ENCODE measurements at places on chromosomes 3 and 15.

DNA sequence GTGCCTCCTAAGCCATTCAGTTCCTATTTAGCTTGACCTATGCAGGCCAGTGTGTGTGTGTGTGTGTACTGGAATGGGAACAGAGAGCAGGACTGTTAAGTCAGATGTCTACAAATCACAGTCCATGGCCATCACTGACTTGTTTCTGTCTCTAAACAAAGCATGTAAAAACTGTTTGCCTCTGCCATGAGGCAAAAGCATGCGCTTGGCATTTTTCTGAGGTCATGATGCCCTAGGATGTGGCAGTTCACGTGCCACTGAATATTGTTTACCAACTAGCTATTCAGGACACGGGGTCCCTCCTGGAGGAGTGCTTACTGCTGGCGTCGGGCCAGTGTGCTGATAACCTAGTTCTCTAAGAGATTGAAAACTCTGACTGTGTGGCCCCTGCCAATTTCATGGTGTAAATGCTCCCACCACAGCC lies 8.2 kb upstream of the ATP13A3 start:
- no peak for DNase-seq

DNA sequence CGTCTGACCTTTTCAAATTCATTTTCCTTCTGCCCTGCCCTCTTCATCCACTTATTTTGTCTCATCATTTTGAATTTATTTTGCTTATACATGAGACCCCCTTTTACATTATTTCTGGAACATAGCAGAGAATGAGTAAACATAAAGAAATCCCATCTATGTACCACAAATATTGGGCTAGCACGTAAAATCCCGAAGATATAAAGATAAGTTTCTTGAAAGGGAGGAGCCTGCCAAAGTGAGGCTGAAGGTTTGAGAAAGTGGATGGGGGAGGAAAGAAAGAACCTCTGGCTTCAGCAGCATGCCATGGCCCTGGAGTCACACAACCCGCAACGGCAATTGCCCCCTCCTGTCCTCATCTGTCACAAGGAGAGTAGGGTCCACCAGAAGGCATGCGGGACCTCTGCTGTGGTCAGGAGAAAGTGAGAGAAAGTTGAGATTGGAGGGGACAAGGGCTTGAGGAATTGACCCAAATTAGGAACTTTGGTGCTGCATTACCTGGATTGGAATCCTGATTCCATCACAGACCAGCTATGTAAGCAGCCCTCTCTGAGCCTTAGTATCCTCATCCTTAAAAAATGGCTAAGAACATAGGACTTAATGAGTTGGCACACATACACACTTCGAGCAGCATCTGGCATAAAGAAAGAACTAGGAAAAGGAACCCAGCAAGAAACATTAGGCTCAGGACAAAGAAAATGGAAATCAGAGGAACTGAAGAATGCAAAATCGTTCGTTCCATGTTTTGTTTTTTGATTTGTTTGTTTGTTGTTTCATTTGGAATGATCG lies 53.7 kb upstream of the GYG1 start:
- no peak for DNase-seq

DNA sequence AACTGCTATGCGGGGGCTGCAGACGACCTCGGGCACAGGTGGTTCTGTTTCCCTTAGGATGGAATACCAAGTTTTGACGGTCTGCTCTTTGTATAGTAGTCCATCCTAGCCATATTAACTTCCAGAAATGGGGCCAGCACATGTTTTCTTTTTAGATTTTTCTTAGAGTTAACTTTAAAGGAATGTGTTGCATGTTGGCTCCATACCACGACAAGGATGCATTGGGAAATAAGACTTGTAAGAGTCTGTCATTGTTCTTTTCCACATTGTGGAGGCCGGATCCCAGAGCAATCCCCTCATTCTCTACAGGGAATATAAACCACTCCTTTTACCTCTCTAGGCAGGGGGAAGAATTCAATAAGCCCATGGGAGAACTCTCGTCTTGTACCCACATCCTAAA lies 87.1 kb upstream of the PLSCR4 start:
- no peak for DNase-seq

- no peak for DNase-seq
These were observed 6.3 kb upstream of the RTP4 start for GRCh38 chr3:187361835-187362234.

- DNase-seq: no peak
These were observed 48.7 kb upstream of the ROBO2 start for GRCh38 chr3:76991165-76991564.

DNA sequence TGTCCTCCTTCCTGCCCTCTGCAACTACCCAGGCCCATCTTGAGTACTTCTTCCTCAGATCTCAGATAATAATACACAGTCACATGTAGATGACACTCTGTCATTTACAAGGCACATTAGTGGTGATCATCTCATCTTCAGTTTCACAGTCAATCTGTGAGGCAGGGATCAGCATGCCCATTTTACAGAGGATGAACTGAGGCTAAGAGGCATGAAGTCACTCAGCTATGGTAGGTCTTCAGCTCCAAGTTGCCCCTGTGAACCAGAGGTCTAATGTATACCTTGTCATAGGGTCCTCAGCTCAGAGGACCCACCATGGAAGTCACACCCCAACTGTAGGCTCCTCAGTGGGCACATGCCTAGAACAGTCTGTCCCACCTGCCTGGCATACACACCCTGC lies 4.2 kb upstream of the CILP start:
- DNase-seq: no peak

- DNase-seq: no peak
These were observed 642.3 kb downstream of the RBMS3 start for GRCh38 chr3:29922992-29923746.

DNA sequence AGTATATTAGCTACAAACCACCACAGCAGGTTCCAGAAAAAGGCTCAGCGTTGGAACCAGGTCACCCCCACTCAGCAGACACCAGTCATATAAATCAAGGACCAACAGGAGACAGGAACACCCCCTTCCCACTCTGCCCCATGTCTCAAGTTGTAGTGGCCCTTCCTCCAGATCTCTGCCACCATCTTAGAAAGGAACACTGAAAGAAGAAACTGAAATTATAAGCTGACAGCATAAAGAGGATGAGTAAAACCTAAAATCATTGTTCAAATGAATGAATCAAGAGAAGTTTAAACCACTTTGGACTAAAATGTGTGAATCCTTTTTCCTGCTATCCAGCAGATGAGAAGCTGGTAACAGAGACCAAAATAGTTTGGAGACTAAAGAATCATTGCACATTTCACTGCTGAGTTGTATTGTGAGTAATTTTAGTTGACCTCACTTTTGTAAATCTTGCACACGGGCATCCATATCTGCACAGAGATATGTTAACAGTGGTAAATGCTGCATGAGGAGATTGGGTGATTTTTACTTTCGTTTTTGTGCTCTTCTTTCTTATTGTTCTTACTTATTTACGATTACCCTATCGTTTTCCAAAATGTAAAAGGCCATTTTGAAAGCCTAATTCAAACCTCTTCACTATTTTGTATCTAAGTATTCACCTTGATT lies 19.8 kb downstream of the CCR3 start:
- no peak for DNase-seq

DNA sequence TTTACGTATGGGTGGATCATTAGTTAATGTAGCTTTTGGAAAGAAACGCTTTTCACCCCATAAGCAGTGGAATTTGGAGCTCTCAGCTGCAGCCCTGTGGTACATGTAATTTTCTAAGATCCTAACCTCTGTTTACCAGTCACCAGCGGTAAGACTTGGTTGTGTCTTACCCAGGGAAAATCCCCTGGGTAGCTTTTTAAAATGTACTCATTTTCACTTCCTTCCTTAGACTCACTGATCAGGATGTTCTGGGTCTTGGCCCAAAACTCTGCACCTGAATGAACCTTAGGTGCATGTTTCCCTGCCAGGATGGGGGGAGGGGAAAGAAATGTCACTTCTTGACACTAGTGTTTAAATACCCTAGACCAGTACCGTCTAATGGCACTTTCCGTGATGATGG lies 605.2 kb downstream of the MAGI1 start:
- DNase-seq: no peak

DNA sequence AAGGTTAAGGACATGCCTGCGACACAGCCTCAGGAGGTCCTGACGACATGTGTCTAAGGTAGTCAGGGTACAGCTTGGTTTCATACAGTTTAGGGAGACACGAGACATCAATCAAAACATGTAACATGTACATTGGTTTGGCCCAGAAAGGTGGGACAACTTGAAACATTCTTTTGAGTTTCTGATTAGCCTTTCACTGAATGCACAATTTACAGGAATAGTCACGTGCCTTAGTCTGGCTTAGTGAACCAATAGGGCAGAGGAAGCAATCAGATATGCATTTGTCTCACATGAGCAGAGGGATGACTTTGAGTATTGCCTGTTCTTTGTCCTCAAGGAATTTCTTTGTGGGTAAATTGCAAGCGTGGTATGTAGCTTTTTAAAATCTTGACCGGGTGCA lies 24.5 kb upstream of the HDAC11 start:
- DNase-seq: no peak

DNA sequence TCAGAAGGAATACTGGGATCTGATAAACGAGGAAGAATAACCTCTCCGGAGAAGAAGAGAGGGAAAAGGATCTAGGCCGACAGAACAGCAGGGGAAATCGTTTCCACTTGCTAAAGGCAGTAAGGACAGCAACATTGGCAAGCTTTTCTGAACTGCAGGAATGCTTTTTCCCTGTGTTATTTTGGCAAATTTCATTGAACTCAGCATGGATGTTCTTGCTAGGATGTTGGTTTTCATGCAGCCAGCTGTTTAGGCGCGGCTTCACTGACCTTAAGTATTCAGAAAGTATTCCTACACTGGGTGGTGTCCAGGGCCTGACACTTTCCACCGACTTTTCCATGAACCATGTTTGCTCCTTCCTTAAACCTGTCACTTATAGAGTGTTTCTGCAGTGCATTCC lies 489.7 kb downstream of the CNTN3 start:
- DNase-seq: no peak

- DNase-seq: no peak
These were observed 784 bp downstream of the TTLL3 start for GRCh38 chr3:9810846-9811245.

DNA sequence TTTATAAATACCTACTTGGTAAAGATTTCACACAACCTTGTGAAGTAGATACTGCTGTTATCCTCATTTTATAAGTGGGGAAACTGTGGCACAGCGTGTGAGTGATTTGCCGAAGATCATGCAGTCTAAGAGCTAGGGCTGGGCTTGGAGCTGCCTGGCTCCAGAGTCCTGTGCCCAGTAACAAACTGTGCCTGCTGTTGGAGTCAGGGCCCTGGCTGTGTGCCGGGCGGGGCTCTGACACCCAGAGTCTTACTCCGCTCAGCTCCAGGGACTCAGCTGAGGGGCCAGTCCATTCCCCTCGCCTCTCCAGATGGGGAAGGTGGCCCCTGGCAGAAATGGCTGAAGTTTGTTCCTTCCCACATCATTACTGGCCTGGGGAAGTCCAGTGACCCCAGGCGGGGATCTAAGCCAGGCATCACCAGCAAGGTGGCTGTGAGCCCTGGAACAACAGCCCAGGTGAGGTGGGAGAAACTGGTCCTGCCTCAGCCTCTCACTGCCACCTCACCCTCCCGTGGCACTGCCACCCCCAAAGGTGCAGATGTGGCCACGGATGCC lies 17.3 kb upstream of the PLXNA1 start:
- no peak for DNase-seq

DNA sequence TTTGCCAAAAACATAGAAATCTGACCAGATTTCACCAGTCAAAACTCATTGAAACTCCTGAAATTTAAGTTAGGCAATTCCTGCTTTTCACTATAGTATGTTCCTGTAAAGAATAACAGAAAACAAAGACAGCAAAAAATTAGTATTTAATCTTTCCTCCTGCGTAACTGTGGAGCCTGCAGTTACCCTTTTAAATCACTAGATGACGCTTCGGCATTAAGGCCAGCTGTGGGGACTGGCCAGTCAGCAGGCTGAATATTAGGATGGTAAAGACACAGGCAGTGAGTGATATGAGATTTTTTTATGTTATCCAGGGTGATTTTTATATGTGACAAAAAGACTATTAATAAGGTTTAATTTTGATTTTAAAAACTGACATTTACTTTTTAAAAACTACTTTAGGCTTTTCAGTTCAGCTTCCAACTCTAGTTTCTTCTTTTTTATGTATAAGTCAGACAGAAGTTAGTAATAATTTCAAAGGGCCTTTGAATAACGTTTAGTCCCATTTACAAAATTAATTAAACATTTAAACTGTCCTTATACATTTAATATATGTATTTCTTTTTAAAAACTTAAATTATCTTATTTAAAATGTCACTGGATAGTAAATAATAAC lies 165.1 kb downstream of the PPM1L start:
- no peak for DNase-seq

GRCh38 chr15:70032509-70032908 lies 65.2 kb downstream of the TLE3 start:
- DNase-seq: no peak

GRCh38 chr15:53739651-53740050 lies 19.8 kb downstream of the WDR72 start:
- DNase-seq: no peak

GRCh38 chr15:52485290-52485689 lies 43.4 kb downstream of the MYO5A start:
- no peak for DNase-seq

DNA sequence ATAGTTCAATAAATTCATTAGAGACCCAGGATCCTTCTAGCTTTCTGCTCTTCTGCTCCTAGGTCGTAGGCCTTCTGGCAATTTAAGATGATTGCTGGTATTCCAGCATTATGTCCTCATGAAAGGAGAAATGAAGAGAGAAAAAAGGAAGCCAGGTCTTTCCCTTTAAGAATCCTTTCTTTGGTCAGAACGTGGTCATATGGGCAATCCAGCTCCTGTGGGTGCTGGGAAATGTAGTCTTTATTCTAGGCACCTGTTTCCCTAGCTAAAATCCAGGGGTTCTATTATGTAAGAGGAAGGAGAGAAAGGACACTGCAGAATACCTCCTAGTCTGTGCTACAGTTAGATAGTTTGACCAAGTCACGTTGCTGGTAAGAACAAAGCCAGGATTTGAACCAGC lies 35.5 kb upstream of the NR1I2 start:
- no peak for DNase-seq

GRCh38 chr3:126431103-126431534 lies 36.4 kb downstream of the CFAP100 start:
- no peak for DNase-seq

- no peak for DNase-seq
These were observed 253.1 kb downstream of the NLGN1 start for GRCh38 chr3:173650596-173650995.

DNA sequence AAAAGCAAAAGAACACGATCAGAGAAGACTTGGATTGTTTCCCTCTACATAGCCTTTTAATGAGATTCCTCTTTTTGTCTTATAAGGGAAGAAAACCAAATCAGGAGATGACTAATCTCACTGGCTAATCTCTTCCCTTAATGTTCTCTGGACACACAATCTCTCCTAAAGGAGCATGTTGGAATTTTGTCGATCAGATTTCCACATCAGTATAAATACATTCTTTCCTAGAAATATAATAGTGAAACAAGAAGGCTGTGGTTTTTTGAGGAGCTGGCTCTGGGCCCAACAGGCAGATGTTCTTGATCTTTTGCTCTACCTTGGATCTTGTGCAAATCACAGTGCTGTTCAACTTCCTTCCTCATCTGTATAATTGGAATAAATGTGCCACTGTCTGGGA lies 94.0 kb downstream of the GTPBP8 start:
- DNase-seq: no peak
